ENCODE measurements at places on chromosomes 11 and 22.

DNA sequence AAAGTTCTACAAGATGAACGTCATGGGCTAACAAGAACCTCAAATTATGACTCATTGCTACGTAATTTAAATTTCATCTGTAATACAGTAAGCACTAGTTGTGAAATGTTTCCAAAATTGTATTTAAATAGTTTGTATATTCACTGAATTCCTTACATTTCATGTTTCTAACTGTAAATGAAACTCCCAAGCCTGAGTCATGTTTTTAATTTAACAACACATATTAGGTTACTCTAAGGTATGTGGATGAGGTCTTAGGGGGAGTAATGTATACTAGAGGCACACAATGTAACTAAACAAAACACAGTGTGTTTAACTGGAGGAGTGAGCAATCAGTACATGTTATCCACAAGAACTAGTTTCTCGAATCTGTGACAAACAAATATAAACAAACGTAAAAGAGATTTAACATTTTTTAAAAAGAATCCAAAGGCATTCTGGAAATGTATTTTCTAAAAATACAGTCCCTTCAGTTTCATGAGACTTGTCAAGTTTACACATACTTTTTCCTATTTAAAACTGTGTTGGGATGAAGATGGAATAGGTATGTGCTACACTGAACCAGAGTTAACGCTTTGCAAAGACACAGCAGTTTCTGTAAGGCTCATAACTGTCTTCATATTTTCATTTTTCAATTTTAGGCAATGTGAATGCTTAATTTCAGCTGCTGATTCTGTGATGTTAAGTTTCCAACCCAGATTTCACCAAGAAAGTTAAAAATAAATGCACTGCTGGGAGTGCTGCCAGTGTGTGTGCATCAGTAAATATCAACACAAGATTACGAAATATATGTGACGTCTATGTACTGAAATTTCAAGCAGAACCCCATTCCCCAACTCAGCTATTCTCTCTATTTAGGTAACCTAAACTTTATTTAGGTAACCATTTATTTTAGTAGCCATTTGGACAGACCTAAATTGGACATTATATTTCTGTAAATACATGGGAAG lies 52.6 kb downstream of the PITPNB start:
- DNase-seq: no peak

- DNase-seq: no peak
These were observed 6.6 kb upstream of the ARAP1 start for GRCh38 chr11:72758690-72759389.

GRCh38 chr11:107691000-107691750 lies 20.7 kb downstream of the SLN start:
- no peak for DNase-seq

- no peak for DNase-seq
These were observed 8.4 kb upstream of the CTSC start for GRCh38 chr11:88345949-88346348.
